ENCODE measurements at places on chromosomes 13 and 19.

GRCh38 chr13:23743278-23744076, 145.7 kb downstream of the MIPEP start:
- DNase-seq = no peak

DNA sequence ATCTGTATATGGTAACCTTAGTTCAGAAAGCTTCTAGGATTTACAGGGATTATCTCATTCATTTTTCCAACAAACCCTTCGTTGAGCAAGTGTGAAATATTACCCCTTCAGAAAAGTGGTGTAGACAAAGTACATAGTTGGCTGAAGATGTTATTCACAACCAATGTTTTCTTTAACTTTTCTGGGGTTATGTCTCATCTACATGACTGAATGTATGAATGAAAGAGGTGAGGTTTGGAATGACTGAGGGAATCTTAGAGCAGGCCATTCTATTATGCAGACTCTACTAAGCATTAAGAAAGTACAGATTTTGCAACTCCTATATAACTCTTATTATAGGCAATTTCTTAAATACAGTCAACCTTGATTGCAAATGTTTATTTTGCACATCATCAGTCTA, 167.2 kb downstream of the NDFIP2 start:
- DNase-seq = no peak

- no peak for DNase-seq
Observed at GRCh38 chr19:1608359-1609102, 3.3 kb upstream of the UQCR11 start.

GRCh38 chr13:113437408-113438010, 15.8 kb downstream of the ADPRHL1 start:
- no peak for DNase-seq

- no peak for DNase-seq
Observed at GRCh38 chr13:50845211-50845610, 1.7 kb upstream of the DLEU7 start.

DNA sequence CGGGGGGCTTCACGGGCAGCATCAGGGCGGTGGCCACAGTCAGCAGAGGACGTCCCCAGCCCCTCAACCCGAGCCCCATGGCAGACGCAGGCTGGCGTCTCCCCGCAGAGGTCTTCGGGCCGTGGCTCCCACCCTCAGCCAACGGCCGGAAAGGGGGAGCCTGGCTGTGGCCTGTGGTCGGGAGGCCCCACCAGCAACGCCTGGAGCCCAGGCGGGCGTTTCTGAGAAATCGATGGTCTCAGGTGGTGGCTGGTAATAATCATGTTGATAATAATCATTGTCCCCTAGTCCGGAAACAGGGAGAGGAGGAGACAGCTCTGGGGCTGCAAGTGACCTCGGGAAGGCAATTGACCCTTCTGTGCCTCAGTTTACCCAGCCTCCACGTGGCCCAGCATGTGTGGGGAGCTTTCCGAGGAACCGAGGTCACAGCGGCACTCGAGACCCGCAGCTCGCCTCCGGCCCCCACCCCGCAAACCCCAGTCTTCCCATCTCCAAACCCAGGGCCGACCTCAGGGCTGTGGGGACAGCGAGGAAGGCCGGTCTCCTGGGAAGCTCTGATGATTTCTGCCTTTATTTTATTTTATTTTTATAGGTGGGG, at the start of gene PRSS57:
Gene PRSS57 (minus strand): TSS at position 101 of the 598 bp plus-strand sequence. CDS start 22 bp downstream, at position 79.
- DNase-seq = no peak

DNA sequence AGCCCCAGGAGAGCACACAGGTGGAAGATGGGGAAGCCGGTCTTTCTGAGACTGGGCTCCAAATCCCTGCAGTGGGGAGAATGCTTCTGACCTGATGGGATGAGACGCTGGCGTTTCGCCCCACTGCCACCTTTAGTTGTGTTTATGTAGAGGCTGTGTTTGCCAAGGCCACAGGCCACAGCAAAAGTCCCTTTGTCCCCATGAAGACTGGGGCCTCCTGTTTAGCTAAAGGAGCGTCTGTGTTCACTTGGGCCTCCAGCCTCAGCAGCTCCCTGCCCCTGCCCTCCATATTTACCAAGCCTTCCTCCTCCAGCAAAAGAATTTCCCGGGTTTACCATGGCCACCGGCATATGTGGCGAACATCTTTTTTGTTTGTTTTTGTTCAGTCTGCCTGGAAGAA, 10.4 kb upstream of the KLK14 start:
- no peak for DNase-seq

DNA sequence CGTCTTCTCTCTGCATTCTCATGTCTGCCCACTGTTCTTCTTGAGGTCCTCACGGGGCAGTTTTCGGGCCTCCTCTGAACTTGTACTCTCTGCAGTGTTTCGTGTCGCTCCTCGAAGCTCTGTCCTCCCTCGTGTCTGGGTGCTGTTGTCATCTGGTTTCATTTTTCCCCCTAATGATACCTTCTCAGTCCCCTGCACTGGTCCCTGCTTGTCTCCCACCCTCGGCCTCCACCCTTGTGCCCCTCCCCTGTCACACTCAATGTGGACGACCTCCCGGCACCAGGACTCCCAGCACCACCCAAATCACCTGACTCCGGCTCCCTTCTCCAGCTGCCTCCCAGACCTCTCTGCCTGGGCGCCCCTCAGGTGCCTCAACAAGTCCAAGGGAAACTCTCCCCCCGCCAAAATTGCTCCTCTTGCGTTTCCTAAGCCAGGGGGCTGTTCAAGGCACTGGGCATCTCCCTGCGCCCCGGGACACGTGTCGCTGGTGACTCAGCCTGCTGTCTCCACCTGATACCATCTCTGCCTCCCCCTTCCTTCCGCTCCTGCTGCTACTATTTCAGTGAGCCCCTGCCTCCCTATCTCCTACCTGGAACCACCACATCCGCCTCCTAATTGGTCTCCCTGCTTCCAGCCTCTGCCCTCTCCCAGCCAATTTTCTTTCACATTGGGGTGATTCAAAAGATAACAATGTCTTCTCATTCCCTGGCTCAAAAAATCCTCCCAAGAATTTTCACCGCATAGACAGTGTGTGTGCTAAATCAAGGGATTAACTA, 49.5 kb downstream of the RFX2 start:
- no peak for DNase-seq
